Memory B cell (primary cell): ENCODE measurements at places on chromosomes 6 and 20.

GRCh38 chr6:111603040-111603439, 2.6 kb downstream of the TRAF3IP2 start:
- no peak for DNase-seq

GRCh38 chr20:54648421-54649142, 173.2 kb downstream of the DOK5 start:
- DNase-seq = no peak

GRCh38 chr6:39843305-39844020, 51.3 kb downstream of the DAAM2 start:
- no peak for DNase-seq

GRCh38 chr6:15524861-15525401, 137.9 kb downstream of the DTNBP1 start:
- DNase-seq = no peak

DNA sequence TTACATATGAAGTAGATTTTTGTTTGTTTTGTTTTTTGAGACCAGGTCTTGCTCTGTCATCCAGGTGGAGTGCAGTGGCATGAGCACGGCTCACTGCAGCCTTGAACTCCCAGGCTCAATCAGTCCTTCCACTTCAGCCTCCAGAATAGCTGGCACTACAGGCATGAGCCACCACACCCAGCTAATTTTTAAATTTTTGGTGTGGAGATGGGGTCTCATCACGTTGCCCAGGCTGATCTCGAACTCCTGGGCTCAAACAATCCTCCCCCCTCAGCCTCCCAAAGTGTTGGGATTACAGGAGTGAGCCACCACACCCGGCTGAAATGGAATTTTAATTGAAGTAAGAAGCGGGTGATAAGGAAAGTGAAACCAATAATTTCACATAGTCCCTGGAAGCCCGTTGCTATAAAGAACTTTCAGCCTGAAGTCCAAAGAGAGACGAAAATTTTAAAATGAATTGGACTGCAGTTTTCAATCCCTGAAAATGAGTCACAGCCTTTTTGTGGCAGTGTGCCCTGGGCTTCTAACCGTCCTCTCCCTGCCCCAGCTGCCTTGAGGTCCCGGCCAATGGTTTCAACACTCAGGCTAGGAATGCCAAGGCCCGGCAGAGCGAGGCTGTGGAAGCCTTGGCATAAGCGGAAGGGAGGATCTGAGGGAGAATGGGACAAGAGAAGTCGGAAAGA, 757 bp downstream of the RAET1E start:
- DNase-seq = no peak

DNA sequence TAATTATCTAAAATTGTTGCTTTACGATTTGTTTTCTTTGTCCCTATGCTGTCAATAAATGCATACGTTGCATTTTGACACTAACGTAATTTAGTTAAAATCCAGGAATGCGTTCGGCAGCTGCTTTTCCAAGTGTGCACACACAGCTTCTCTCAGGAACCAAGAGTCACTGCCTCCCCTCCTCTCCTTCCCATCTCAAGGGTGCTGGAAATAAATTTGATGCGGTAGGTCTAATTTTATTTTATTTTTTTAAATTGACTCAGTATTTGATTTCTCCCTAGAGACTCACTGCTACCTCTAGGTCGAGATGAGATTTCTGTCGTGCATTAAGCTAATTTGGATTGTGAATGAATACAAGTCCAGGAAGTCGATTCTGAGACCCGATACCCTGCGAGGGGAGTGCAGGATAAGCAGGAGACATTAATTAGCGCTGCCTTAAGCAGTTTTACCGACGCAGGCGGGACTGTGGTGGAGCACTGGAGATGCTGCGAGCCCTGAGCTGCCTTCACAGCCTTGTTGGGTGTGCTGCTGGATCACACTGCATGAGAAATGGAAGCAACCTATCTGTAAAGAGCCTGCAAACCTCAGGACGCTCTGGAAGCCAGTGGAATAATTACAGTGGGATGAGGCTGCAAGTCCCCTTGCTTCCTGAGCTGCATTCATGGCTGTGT, 381.2 kb downstream of the C6orf118 start:
- DNase-seq = no peak

GRCh38 chr6:43070028-43070632, 6.0 kb upstream of the PTK7 start:
- DNase-seq = no peak
